ENCODE measurements at places on chromosomes 3 and 15.

GRCh38 chr3:71398157-71398836, 185.2 kb downstream of the FOXP1 start:
- no peak for DNase-seq

DNA sequence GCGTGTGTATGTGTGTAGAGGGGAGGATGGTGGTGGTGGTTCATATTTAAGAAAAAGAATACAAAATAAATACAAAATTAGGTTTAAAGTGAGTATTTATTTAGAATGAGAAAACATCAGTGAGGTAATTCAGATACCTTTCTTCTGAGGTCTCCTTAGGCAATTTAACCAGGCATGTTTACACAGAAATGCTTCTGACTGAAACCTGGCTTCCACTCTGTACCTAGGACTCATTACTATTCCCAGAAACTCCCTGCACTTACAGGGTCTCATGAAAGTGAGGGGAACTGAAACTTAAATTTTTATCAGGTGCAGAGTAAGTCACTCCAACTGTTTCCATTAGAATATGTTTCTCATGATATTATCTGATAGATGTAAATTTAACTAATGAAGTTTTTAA, 10.3 kb upstream of the DIPK2A start:
- DNase-seq = no peak

DNA sequence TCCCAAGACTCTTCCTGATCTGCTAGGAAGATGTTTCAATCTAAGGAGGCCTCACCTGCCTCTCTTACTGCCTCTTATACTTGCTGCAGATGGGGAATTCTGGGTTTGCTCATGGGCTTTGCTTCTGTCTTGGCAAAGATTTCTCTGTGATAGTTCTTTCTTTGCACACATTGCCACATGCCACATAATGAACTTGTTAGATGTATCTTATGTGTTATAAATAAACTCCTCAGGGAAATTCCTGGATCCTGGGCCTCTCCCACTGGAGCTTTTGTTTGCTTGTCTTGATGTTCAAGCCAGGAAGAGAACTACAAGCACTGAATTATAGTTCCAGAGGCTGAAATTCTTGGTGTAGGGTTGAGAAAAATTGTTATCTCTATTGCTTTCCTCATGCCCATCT, 12.2 kb downstream of the RTP1 start:
- DNase-seq = no peak

- DNase-seq = no peak
Observed at GRCh38 chr15:100959066-100960050, 40.2 kb downstream of the LRRK1 start.

DNA sequence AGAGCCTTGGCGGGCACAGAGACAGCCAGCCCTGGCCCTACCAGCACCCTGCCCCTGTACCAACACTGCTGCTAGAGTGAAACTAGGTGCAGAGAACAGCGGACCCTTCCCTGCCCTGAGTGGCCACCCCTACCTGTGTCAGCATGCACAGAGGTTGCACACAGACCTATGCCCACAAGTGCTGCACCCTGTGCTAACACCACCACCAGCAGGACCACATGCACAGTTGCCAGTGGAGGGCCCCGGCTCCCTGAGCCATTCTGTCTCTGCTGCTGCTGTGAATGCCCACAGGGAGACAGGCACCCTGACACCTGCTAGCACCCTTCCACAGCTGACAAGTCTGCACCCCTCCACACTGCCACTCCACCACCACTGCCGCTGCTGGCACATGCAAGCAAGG, 131.8 kb downstream of the NEK11 start:
- DNase-seq = no peak

DNA sequence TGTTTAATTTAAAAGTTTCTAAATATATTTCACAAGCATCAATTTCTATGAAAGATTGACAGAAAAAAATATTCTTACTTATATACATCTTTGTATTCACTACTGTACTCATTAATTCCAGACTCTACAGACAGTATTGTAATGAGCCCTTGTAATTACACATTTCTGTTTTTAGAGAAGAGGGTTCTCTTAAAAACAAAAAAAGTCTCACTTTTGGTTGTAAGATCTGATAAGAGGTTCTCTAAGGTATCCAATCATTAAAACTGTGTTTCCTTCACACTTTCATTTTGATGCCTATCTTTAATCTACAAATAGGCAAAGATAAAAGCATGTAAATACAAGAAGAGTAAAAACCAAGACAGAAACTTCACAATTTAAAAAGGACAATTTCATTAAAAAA, 75.6 kb downstream of the FBXL22 start:
- no peak for DNase-seq

GRCh38 chr15:75328493-75329314, 7.2 kb upstream of the COMMD4 start:
- DNase-seq = no peak

- no peak for DNase-seq
Observed at GRCh38 chr15:68711406-68711805, 109.3 kb downstream of the ANP32A start.

DNA sequence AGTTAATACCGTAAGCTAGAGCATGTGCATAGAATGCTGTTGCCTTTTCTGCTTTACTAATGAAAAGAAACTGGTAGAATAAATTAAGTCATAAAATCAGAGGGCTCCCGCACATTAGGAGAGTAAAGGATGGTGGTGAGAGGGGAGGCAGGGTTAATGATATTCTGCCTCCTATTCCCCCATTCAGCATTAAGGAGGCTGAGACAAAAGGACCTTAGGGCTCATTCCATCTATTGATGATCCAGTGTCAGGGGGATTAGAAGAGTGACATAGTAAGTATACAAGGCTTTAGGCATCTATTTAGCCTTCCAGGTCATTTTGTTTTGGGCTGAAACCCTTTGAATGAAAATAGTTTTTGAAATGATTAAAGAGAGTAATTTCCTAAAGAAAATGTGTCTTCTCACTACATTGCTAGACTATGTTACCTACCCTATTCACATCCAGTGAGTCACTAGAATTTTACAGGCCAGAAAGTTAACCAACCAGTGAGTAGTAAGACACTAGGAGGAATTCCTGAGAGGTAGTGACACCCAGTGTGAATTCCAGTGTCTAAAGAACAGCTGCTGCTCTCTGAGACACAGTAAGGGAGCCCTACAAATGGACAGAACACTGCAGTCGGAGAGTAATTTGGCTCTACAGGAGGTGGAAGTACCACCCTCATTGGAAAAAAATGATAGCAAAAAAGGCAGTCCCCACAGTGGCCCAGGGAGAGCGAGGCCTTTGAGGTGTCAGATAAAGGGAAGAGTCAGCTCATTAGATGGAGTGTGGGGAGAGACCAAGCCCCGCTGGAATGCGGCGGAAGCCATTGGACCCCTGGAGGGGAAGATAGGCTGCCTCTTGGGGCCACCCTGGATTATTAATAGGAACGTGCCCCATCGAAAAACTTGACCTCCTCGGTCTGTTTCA, 67.6 kb downstream of the TUSC7 start:
- no peak for DNase-seq

GRCh38 chr3:189304465-189305351, 132.9 kb downstream of the TPRG1 start:
- no peak for DNase-seq

GRCh38 chr3:454986-455385, 258.4 kb downstream of the CHL1 start:
- no peak for DNase-seq

- DNase-seq = no peak
Observed at GRCh38 chr3:151377768-151378385, 6.7 kb downstream of the P2RY12 start.

GRCh38 chr3:53104762-53105161, 25.5 kb downstream of the RFT1 start:
- DNase-seq = no peak

DNA sequence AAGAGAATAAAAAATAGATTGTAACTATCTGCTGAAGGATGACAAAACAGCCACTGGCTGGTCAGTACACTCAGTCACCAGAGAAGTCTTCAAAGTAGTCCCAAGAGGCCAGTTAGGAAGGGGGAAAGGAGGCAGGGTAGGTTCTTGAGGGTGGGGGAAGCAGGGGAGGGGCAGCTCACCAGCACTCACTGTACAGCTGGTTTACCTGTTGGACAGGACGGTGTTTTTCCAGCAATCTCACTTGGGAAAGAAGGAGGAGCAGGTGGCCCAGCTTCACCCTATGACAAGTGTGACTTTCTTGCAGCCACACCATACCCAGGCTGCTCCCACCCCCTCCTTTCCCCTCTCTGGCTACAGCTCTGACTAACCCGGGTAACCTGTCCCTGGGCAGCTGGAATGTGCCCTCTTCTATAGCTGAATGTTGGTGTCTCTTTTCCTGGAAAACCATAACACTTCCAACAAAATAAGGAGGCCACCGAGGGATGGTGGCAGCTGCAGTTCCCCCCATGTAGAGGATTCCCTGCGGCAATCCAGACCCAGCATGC, 203.4 kb upstream of the NSMCE3 start:
- no peak for DNase-seq

DNA sequence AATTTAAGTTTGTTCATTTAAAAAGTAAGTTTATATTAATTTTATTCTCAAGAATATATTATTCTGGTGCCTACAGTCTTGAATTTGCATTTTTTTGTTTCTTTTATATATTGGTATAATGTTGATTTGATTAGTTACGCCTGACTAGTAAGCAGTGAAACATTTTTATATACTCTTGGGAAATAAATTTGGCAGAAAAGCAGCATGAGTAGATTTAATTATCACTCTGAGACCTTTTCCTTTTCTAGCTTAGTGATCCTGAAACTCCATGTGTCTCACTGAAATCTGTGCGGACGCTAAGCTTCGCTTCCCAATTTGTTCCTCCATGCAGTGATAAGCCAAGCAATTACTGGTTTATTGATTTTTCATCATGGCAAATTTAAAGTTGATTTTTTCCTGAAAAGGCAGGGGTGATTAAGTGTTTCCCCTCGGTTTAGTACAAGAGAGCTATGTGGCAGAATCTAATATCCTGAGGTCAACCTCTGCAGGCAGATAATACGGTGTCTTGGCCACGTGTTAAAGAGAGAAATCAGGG, 87.2 kb upstream of the MLF1 start:
- no peak for DNase-seq

DNA sequence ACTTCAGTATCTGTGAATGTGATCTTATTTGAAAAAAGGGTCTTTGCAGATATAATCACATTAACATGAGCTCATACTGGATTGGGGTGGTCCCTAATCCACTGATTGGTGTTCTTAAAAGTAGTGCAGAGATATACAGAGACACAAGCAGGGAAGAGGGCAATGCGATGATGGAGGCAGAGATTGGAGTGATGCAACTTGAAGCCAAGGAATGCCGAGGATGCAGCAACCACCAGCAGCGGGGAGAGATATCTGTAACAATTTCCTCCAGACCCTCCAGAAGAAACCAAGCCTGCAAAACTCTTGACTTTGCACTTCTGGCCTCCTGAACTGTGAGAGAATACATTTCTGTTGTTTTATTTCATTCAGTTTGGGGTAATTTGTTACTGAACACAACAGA, 171.0 kb upstream of the MBNL1 start:
- no peak for DNase-seq

DNA sequence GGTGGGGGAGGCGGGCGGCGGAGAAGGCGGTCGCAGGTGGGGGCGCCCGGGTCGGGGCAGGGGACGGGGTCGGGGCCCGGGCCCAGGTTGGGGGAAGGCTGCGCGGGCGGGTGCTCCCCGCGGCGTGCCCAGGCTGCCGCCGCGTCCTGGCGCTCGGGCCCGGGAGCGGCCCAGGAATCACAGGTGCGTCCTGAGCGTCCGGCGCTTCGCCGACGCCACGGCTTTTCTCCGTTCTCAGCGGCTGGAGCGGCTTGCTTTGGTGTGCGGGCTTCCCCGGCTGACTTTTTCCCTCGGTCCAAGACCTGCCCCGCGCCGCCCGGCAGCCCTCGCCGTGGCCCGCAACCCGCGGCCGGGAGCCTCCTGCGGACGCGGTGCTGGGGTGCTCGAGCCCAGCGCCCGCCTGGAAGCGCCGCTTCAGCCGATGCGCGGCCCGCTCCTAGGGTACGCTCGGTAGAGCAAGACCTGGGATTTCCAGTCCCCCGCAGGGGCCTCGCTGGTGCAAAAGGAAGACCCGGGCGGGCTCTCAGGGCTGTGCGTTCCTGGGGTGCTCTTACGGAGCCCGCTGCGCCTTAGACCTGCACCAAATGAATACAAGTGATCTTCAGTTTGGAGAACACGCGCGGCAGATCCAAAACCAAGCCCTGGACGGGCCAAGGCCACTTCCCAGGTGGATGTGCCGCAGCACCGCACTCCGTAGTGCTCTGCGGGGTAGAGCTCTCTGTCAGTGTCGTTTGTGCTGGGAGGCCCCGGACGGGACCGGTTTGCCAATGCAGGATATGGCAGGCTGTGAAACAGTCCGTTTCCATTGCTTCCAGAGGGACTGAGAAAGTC, 639 bp downstream of the NIPA1 start:
- DNase-seq = peak; percentile 13

DNA sequence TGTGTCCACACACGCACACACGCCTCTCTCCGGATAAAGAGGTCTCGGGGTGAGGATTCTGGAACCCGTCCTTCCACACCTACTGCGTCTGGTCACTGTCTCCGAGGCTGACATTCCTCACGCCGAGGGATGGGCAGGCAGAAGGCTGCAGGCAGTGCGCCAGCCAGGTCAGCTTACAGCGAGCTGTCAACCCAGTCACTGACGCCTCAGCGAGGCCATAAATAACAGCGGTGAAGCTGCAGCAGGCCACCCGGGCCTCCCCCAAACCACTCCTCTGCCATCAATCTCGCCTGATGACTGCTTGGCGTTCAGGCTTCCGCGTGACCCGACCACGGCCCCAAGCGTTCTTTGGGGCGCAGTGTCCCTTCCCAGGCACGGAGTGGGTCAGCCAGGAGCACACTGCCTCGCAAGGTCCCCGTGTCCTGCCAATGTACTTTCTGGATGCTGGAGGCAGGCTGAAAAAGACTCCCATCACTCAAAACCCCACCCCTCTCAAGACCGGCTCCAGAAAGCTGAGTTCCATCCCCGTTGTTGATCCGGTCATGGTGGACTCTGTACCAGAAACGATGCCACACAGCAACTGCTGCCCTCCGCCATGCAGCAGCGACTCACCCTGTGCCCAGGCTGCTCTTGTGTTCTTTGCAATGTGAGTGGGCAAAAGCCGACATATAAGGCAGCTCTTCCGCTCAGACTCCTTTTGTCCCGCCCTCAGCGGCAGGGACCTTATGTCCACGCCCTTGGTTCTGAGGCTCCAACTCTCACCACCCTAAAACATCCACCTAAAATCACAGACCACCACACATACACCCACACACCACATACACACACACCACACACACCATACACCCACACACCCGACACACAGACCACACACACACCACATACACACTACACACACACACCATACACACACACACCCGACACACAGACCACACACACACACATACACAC, 27.1 kb downstream of the CPN2 start:
- no peak for DNase-seq

DNA sequence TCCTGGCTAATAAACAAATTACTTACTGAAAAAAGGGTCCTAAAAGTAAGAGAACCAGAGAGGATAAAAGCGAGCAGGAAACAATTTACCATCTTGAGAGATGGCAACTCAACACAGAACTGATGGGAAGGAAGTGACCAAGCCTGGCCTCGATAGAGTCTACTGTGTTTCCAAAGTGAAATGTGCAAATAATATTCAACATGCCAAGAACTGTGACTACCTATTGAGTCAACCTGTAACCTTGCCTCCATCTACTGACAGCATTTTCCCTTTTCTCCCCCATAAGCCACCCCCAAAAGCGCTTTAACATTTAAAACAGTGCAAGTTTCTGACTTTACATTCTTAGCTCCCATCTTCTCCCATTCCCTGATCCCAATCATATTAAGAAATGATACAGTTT, 75.4 kb upstream of the PSMD6 start:
- DNase-seq = no peak

- no peak for DNase-seq
Observed at GRCh38 chr3:81761904-81762580, 597 bp upstream of the GBE1 start.

GRCh38 chr3:40645883-40646282, 121.1 kb downstream of the ZNF621 start:
- no peak for DNase-seq

GRCh38 chr3:182331341-182331740, 462.0 kb upstream of the ATP11B start:
- DNase-seq = no peak

Measured in activated T-cell treated with anti-CD3 and anti-CD28 coated beads for 1 hour (primary cell).